ENCODE measurements at places on chromosomes 4 and X.

DNA sequence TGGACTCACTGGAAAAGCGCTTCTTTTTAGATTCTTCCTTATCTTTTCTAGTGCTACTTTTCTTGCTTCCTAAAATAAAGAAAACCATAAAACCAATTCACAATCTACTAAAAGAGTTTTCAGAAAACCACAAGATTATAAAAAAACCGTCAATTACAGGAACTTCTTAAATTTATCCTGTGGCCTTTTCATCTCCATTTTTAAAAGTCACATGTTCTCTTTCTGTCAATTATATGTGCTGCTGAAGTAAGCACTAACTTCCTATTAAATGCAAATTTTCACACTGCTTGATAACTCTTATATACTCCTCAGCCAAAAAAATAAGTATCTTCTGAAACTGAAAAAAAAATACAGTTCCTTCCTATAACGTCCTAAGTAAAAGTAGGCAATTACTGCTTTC is 32.8 kb downstream of the CENPC start:
- no peak for DNase-seq

GRCh38 chr4:159444678-159445077 is 341.8 kb downstream of the RAPGEF2 start:
- DNase-seq: no peak

GRCh38 chrX:30653415-30654131 is at the start of gene GK:
TSS of gene GK (plus strand) at chrX:30653423. CDS start at chrX:30653538, 115 bp downstream.
- DNase-seq: peak; percentile 65

GRCh38 chr4:74537459-74537858 is 92.5 kb downstream of the AREG start:
- no peak for DNase-seq

- no peak for DNase-seq
Measured at GRCh38 chr4:92120810-92121498, 182.8 kb upstream of the GRID2 start.

DNA sequence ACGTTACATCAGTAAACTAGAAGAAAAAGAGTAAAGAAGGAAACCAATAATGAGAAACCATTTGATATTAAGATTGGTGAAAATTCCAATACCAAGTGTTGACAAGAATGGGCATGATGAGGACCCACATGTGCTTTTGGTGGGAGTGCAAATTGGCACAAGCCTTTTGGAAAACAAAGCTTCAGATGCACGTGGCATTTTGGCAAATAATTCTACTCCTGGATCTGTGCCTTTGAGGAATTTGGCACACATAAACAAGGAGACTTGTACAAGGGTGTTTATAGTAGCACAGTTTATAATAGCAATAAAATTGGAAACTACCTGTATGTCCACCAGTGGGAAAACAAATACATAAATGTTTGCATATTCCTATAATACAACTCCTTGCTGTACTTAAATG is 324.3 kb upstream of the TAPT1 start:
- DNase-seq: no peak

GRCh38 chrX:129741880-129742758 is 3.3 kb downstream of the XPNPEP2 start:
- no peak for DNase-seq

DNA sequence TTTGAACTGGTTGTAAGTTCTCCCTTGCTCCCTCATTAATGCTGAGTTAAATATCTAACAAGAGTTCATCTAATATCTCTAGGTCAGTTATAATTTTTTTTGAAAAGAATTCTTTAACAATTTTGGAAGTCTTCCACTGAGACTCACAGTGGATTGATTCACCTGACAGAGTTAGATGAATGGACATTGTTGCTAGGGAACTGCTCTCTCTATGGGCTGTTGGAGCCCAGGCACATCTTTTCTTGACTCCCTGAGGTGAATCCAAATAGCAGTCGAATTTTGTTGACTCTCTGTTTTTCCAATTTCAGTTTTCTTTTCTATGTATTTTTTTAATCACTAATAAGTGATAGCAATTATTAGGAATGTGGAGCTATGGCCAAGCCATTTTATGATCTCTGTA is 996.1 kb upstream of the PABPC4L start:
- no peak for DNase-seq

DNA sequence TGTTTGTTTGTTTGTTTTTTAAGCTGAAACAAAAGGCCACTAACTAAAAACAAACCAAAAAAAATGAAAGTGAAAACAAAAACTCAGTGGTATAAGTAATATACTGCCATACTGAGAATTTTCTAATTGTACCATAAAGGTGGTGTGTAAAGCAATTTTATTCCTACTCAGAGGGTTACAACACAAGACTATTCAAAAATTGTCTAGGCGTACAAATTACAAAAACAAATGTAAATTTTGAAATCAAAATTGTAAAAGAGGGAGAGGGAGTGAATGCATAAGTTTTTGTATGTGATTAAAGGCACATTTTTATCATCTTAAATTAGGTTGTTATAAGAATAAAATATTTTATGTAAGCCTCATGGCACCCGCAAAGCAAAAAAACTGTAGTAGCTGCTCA is 232.6 kb downstream of the STK32B start:
- DNase-seq: no peak

- no peak for DNase-seq
Measured at GRCh38 chr4:138177278-138177968, 64.7 kb downstream of the SLC7A11 start.

GRCh38 chr4:181692965-181693364 is 550.2 kb upstream of the TENM3 start:
- DNase-seq: no peak

DNA sequence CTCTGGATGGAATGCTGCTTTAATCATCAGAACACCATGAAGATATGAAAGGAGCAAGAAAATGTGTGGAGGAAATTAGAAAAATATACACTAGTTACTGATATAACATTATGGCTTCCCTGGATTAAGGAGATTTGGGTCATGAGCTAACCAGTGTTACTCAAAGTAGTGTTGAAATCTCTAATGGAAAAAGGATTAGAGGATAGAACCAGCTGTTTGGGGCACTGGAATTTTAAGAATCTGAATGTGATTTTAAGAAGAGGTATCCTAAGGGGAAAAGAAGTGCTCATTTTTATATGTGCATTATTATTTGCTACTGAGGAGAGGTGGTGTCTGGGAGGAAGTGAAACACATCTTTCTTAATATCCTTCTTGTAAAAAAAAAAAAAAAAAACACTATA is 164.1 kb upstream of the PPARGC1A start:
- DNase-seq: no peak

GRCh38 chrX:139106069-139106468 is 394.6 kb upstream of the FGF13 start:
- DNase-seq: no peak

DNA sequence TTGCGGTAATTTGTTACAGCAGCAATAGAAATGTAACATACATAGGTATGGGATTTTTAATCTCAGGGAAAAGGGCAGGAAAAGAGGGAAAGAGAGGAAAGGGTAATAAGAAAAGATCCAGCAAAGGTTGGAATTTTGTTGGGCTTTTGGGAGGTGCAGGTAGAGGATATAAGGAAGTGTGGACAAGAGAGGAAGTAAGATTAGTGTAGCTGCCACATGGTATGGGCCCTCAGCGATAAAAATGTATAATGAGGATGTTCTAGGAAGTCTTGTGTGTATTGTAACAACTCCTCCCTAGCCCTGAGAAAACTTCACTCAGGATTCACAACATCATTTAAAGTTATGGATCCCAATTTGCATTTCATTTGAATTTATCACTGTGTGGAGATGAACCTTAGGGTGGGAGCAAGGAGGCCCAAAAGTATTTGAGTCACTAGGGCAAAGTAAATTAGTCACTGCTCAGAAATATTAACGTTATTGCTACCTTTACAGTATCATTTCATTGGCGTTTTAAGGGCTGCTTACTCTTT is 2.8 kb upstream of the IL21 start:
- DNase-seq: no peak

GRCh38 chr4:1579001-1579900 is 104.9 kb downstream of the FAM53A start:
- peak; percentile 90 for DNase-seq

DNA sequence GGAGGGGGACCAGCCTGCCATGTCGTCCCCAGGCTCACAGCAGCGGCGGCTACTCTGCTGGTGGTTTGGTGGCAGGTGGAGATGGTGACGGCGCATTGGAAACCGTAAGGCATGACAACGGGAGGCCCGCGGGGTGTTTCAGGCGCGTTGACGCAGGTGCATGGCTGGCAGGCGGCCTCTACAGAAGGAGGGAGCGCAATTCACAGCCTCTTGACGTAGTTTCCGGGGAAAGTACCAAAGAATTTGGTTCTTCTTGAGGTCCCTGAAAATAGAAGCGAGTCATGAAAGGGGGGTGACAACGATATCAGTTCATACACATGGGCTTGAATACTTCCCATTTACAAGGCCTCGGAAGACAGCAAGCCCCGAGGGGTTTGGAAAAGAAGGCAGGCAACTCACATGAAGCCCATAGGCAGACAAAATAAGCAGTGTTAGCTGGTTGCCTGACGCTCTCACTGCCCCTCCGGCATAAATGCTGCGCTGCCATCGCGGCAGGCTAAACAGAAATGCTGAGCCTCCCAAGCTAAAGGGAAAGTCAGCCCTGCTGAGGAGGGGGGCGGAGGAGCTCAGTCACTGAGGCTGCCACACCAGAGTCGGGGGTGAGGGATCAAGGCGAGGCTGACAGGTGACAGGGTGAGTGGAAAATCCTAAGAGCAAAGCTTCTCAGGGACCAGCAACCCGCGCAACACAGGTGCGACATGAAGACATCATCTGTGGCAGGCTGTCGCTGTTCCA is 52.3 kb upstream of the PDLIM3 start:
- no peak for DNase-seq

- DNase-seq: no peak
Measured at GRCh38 chrX:53230116-53230515, 5.1 kb upstream of the KDM5C start.

DNA sequence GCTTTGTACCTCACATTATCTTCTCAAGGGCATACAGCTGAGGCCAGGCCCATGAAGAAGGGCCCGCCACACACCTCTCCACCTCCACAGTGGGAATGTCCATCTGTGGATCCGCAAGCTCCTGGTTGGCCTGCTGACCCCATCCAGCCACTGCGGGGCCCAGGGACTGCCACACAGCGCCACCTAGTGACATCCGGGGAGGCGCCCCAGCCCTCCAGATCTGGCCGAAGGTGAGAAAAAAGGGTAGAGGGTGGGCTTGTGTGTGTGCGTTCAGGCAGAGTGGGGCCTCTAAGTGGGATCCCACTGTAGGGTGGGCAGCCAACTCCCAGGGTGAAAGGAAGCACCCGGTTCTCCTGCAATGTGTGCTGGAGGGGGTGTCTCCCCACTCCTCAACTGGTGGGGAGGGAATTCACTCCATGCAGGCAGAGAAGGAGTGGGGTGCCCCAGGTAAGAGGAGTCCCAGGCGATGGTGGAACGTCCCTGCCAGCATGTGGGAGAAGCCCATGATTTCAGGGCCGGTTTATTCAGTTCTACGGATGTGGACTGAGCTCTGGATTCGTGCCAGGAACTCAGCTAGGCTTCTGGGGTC is 117.3 kb downstream of the ENPP6 start:
- DNase-seq: no peak

DNA sequence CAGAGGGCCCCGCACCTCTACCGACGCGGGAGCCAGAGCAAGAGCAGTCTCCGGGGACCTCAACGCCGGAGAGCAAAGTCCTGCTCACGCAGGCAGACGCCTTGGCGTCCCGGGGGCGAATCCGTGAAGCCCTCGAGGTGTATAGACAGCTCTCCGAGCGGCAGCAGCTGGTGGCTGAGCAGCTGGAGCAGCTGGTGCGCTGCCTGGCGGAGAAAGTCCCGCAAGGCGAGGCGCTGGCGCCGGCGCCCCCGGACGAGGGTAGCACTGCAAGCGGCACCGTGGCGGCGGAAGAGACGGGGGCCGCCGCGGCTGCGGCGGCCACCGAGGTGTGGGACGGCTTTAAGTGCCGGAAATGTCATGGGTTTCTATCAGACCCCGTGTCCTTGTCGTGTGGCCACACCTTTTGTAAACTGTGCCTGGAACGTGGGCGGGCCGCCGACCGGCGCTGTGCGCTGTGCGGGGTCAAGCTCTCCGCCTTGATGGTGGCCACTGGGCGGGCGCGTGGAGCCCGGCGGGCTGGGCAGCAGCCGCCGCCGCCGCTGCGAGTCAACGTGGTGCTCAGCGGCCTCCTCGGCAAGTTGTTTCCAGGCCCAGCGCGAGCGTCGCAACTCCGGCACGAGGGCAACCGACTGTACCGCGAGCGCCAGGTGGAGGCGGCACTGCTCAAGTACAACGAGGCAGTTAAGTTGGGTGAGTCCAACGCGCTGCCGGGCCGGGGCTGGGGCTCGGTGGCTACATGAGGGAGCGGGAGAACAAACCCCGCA is 672 bp downstream of the LONRF3 start:
- peak; percentile 63 for DNase-seq

DNA sequence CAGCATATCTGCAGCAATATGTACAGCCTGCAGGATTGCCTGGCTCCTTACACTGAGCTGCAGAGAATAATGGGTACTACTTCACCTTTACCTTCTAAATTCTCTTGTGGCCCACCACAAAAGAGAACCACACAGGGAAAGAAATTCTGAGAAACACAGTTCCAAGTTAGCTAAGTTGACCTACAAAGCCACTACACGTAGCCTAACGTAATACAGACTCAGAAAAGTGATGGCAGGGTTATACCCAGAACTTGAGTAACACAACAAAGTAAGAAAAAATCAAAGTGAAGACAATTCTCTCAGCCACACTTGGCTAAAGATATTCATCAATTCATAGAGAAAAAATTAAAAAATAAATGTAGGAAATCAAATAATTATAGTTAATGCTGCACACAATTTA is 26.4 kb upstream of the SRPX start:
- DNase-seq: no peak

DNA sequence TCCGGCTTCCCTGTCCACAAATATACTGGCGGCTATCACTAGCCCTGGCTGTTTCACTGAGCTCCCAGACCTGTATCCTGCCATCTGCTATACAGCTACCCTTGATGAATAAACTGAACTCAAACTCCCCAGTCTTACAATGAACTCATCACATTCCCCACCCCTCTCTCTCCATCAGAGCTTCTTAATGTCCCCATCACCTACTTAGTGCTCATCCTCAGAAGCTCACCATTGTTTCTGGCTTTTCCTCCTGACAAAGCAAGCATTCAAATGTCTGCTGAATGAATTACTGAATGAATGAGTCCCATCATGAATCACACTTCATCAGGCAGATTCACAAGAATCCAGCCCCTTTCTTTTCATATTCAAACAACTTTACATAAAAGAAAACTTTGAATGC is 5.7 kb upstream of the DGAT2L6 start:
- no peak for DNase-seq

- DNase-seq: no peak
Measured at GRCh38 chr4:76199664-76200211, 13.9 kb downstream of the SCARB2 start.

- DNase-seq: no peak
Measured at GRCh38 chrX:151754641-151755215, 20.2 kb downstream of the CNGA2 start.

GRCh38 chr4:76984127-76984526 is 34.6 kb downstream of the SEPTIN11 start:
- no peak for DNase-seq

GRCh38 chr4:77989968-77990367 is 67.2 kb upstream of the FRAS1 start:
- no peak for DNase-seq
